ENCODE measurements at places on chromosomes 16 and 17. TPM values are rescaled to one million over a fixed set of nuclear protein-coding genes. Genes with fewer than 3 reads are reported as not detected.

DNA sequence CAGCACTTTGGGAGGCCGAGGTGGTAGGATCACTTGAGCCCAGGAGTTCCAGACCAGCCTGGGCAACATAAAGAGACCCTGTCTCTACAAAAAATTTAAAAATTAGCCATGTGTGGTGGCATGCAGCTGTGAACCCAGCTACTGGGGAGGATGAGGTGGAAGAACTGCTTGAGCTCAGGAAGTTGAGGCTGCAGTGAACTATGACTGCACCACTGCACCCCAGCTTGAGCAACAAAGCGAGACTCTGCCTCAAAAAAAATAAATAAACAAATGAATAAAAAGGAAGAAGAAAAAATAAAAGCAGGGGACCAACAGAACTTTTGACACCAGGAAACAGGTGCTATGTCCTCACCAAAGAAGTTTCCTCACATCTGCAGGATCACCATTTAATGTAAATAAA is 14.2 kb downstream of the TERF2 start:
- no peak for DNase-seq

Gene TBC1D3C
- total RNA-seq: not detected

GRCh38 chr16:16938009-16938408 is 532.8 kb downstream of the XYLT1 start:
- no peak for DNase-seq

DNA sequence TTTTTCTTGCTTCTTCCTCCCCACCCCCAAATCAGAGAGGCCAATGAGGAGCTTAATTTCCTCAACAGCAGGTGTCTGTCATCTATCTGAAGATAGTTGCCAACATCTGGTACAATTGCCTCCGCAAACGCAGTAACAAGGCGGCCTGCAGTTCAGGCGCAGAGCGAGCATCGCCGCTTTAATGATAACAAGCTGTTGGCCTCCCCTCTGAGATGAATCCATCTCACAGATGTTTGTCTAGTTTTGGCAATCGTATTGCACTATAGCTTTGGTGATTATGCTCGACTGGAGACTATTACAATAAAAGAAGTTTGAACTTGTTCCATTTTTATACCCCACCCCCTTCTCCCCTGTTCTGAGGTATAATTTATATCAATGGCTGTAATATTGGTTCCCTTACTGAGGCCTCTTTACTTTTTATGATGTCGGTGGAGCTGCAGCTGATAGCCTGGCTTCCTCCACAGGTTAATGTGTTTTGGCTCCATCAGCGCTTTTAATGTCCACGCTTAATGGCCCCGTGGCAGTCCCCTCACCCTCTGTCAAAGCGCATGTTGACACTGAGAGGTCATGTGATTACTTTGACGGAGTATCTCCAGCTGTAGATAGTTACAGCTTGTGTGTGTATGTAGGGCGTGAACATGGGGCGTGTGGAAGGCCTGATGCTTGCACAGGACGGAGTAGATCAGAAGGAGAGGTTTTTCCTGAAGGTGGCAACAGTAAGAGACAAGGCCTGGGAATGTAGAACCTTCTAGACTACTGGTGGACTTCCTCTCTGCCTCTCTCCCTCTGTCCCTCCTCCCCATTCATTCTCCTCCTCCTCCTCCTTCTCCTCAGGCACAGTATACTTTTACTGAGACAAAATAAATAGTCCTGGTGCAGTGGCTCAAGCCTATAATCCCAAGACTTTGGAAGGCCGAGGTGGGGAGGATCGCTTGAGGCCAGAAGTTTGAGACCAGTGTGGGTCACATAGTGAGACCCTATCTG is 164.7 kb downstream of the MSI2 start:
- DNase-seq: no peak

DNA sequence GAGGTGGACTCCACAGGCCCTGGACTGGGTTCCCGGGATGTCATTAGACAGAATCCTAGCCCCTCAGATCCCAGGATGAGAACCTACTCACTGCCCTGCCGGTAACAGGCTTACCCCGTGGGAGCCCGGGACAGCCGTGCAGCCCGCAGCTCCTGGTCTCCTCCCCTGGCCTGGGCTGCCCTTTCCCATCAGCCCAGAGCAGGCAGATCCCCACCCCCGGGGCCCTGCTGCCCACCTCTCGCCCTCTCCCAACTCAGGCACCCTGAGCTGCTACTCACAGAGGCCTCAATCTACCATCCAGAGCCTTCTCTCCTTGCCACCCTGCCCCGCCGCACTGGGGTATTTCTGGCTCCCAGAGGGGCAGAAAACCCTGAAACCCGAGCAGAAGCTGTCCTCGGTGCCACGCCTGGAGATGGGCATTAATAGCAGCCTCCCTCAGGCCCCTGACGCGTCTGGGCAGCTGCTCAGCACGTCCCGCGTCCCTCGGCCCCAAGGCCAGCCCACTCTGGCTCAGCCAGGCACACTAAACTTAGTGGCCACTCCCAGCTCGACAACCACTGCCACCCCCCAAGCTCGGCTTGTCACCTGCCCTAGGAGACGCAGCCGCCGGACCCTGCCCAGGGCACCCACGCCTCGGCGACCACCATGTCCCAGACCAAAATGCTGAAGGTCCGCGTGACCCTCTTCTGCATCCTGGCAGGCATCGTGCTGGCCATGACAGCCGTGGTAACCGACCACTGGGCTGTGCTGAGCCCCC is at the start of gene CACNG1:
Gene CACNG1 (plus strand): TSS at position 539 of the 757 bp plus-strand sequence. CDS start 107 bp downstream, at position 646.
- no peak for DNase-seq

GRCh38 chr16:11871193-11871592 is 19.9 kb upstream of the RSL1D1 start:
- peak; percentile 78 for DNase-seq

- DNase-seq: no peak
These were observed 11.3 kb downstream of the RAI1 start for GRCh38 chr17:17692353-17693252.

All from GM23338 (cell line).